ENCODE measurements at places on chromosomes 6 and 20.
A peak's percentile ranks its signal among the peaks of the same experiment; 100 is the strongest.

DNA sequence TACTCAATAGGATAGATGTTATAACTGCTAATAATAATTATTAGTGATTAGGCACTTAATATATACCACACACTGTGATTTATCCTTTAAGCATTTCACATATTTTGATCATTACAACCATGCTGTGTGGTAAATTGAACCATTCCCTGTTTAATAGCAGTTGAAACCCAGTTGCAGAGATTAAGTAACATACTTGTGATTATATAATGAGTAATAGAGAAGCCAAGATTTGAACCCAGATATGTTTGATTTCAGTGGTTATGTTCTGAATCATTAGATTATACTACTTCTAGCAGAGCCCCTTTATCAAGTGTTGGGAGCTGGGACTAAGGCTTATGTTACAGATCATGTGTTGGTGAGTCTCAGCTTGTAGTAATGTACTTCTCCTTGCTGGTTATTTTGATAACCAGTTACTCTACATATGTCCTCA lies 44.1 kb downstream of the STK4 start:
- no peak for ATAC-seq

- ATAC-seq, result no peak
Measured at GRCh38 chr20:53921443-53921973, 148.9 kb downstream of the BCAS1 start.

GRCh38 chr6:137630666-137631065 lies 136.5 kb upstream of the OLIG3 start:
- no peak for ATAC-seq

DNA sequence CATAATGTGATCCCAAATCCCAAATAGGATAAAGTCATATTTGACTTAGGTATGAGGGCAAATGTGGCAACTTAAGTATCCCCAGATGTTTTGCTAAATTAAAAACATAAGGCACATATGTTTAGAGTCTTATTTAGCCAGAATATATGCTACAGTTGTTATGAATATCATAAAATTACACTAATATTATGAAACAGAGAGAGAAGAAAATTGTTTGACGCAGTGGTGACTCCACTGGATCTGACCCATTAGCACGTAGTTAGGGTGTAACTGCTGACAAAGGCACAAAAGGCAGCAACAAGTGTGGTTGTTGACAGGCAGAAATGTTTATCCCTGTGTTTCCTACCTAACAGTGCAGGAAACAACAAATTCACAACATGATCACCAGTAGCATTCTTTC lies 152.4 kb upstream of the THBS2 start:
- ATAC-seq, result no peak

- no peak for ATAC-seq
Measured at GRCh38 chr6:139939189-139939979, 564.9 kb upstream of the CITED2 start.

DNA sequence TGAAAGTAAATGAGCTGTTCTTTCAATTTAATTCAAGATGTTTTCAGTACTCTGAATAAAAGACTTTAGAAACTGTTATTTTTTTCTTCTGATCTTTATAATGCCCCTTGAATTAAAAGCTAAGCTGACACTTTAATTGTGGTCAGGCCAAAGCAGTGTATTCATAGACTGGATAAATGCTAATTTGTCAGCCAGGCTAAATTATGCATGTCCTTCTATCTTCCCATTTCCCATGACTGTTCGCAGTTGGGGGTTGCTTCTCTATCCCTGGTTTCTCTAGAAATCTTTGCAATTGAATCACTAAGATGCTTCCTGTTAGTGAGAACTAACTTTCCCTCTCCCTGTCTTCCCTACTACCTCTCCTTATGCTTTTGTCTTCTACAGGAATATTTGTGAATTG lies 396.2 kb downstream of the RFPL4B start:
- no peak for ATAC-seq

DNA sequence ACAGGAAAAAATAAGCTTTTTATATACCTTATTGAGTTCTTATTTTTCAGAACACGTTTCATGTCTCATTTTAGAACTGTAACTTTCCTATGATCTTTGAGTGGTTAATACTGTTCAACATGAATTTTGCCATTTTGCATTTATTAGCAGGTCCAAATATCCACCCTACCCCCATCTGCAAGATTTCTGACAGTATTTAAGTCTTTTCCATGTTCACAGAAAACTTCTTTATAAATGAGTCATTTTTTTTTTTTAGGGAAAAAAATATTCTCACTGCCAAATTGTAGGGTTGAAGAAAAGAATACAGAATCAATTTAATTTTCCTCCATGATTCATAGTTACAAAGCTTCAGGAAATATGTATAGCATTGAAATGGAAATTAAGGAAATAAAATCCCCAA lies 101.8 kb downstream of the COL21A1 start:
- no peak for ATAC-seq

- no peak for ATAC-seq
Measured at GRCh38 chr6:92050216-92050615, 1369.1 kb downstream of the EPHA7 start.

DNA sequence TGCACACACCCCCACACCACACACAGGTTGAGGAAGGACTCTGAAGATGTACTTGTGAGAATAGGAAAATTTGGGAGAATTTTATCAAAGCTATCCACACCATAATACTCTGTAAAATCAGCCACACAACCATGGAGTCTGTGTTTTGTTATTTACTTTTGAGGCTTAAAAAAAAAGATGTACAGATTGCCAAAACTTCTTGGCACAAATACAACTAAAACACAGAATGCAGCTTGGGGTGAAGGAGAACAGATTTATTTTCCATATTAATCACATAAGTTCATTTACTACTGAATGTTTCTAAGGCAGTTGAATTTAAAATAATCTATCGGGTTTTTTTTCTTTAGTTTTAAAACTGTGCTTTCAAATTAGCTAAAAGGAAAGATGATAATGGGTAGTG lies 32.8 kb upstream of the KCNQ5 start:
- ATAC-seq, result no peak

DNA sequence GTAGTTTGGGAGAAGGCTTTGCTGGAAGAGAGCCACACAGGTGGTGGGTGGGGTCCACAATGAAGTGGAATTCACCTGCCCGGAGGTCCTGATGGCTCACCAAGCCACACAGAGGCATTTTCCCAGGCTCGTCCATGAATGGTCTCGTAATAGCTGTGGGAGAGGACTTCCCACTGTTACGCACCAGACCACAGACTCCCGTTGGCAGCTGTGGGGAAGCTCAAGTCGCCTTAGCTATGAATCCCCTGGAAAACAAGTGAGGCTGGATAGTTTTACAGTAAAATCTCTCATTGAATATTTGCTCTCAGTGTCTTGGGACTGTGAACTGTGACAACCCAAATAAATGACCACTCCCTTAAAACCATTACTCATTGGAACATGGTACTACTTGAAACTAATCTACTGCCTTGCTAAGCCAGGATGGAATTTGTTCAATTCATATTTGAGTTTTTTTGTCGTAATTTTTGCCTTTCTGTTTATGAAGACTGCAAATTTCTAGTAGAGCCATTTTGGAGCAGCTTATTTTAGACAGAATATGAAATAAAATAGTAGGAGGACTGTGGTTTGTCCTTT lies 79.4 kb downstream of the JAG1 start:
- ATAC-seq, result peak; percentile 40

Data from esophagus mucosa (tissue), 1 donor.